ENCODE measurements at places on chromosomes 3 and 15. TPM values are rescaled to one million over a fixed set of nuclear protein-coding genes. Genes with fewer than 3 reads are reported as not detected.

Gene PLXNA1
- 31.8 TPM for total RNA-seq

DNA sequence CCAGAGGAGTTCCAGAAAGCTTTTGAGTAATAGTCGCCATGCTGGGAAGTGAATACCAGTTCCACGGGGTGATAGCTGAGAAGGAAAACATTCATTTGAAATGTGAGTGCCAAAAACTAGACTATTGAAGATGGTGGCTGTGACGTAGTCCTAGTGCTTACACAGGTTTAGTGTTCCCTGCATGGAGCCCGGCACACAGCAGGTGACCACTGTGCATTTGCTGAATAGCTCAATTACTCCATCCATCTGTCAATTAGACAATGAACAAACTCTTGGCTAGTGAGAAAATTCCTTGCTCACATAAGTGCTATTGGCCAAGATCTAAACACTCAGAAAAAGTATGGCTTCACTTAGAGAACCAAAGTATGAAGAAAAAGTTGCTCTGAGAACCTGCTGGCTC is 448.1 kb upstream of the WNT5A start:
- no peak for DNase-seq
- H3K27me3 ChIP-seq = no peaks in the 10 kb centered on the region
- H3K4me1 ChIP-seq = no peaks in the 10 kb centered on the region
- no peak overlapping the region for H3K4me3 ChIP-seq
- no peak overlapping the region for H3K27ac ChIP-seq

GRCh38 chr3:148848410-148848809 is 16.7 kb upstream of the CPA3 start:
- H3K4me3 ChIP-seq = no peak overlapping the region
- no peaks in the 10 kb centered on the region for H3K27me3 ChIP-seq

Gene HES1
- total RNA-seq = 40.3 TPM

GRCh38 chr3:56810577-56811545 is 9.1 kb upstream of the ARHGEF3 start:
- no peak overlapping the region for H3K27ac ChIP-seq
- no peaks in the 10 kb centered on the region for H3K27me3 ChIP-seq
- no peak overlapping the region for H3K4me3 ChIP-seq

Gene RLBP1
- not detected for total RNA-seq

Gene FETUB
- not detected for total RNA-seq

DNA sequence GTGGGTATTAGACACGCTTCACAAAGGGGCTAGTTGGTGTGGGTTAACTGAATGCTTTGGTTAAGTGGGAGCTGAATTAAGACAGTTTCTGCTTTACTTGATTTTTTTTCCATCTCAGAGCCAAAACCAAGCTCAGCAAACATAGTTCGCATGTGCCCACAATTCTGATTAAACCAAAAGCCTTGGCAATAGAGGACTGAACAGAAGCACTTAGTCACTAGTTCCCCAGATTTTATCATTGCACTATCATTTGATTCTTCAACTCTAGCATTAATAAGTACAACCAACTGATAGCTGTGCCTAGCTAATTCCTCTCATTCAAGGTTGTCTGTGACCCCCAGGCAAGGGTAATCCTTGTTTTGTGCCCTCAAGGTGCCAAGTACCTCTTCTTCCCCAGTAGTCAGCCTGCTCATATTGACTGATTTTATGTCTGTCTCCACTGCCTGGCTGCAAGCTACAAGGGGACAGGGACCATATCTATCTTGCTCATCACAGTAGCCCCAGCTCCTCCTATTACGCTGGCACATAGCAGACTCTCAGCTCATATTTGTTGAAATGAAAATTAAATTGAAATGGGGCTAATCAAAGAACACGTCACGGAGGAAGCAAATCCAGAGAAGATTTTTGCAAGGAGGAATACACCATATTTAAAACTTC is 9.9 kb upstream of the ARHGEF3 start:
- DNase-seq = no peak
- H3K27me3 ChIP-seq = no peaks in the 10 kb centered on the region
- H3K4me3 ChIP-seq = no peak overlapping the region
- peaks cover 9% of the 10 kb centered on the region for H3K4me1 ChIP-seq
- no peak overlapping the region for H3K27ac ChIP-seq

Gene CCR3
- total RNA-seq = not detected

DNA sequence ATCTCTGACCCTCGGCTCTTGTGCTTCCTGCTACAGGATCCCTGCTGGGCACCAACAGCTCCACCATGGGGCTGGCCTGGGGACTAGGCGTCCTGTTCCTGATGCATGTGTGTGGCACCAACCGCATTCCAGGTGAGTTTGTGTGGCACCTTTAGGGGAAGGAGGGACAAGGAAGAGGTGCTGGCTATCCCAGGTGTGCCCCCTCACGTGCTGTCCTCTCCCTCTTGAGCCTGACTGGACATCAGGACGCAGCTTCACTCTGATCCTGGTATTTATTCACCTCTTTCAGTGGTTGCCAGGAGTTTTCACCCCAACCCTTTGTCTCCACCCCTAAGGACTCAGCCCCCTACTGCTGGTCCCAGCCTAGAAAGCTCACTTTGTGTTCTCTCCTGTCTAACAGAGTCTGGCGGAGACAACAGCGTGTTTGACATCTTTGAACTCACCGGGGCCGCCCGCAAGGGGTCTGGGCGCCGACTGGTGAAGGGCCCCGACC is 960 bp downstream of the THBS1 start:
- peak overlapping the region; percentile 92 for H3K4me3 ChIP-seq
- H3K36me3 ChIP-seq = no peaks in the 10 kb centered on the region
- peaks cover 33% of the 10 kb centered on the region for H3K4me1 ChIP-seq

DNA sequence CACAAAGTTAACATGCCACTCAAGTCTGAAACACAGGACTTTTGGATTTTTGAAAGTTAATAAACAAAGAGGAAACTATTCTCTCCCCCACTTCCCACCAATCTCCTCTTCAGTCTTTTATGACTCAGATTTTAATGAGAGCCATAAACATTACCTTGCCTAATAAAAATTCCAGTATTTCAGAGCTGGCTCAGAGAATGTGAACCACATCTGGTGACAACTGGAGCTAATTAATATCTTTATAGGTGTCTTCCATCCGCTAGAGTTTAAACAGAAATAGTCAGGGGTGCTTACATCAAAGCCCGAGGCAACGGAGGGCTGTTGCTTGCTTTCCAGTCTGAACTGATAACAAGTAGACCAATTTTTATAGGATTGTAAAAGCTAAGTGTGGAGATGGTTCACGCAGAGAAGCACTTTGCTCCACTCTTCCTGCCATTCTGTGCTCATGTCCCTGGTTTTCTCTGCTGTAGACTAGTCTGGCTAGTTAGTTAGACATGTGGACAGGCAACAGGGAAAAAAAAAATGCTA is 363.6 kb downstream of the NR2F2 start:
- no peaks in the 10 kb centered on the region for H3K36me3 ChIP-seq
- no peak overlapping the region for H3K27ac ChIP-seq
- H3K4me3 ChIP-seq = no peak overlapping the region

DNA sequence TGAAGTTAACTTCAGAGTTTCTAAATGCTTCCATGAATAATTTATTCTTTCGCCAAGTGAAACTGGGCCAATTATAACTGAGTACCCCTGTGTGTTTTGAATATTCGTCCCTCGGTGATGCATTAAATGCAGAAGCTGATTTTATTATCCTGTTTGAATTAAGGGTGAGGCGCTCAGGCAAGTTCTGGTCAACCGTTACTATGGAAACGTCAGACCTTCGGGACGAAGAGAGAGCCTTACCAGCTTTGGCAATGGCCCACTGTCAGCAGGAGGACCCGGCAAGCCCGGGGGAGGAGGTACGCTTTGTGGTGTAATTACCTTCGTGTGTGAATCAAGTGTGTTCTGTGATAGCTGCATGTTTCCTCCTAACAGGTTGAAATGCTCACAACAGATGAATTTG is 239.8 kb downstream of the ITPR1 start:
- H3K4me1 ChIP-seq = peaks cover 12% of the 10 kb centered on the region
- peaks cover 17% of the 10 kb centered on the region for H3K36me3 ChIP-seq
- DNase-seq = no peak
- peaks cover 9% of the 10 kb centered on the region for H3K27me3 ChIP-seq
- no peak overlapping the region for H3K27ac ChIP-seq

DNA sequence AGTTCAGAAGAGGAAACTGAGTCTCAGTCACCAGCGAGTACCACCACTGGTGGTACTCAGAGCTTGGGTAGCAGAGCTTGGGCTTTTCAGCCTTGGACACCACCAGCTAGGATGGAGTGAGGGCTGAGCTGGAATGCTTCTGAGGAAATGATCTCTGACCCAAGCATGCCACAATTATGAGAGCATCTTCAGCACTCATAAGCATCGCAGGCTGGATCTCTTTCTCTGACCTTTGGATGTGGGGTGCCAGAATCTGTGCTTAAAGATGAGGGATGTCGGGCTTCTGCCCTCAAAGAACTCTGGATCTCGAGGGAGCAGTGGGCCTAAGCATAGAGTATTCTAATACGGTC is 36.4 kb downstream of the ZNF710 start:
- no peak for DNase-seq
- peaks cover 30% of the 10 kb centered on the region for H3K27me3 ChIP-seq
- peaks cover 89% of the 10 kb centered on the region for H3K4me1 ChIP-seq
- H3K27ac ChIP-seq = peak overlapping the region; percentile 96
- H3K4me3 ChIP-seq = peak overlapping the region; percentile 62

Gene CAPN3
- total RNA-seq = 2.0 TPM

Gene PRSS50
- total RNA-seq = 0.38 TPM

Gene CTXND1
- total RNA-seq = 0.03 TPM

Gene PRICKLE2
- 5.3 TPM for total RNA-seq

GRCh38 chr3:99534951-99535704 is 103.3 kb upstream of the COL8A1 start:
- H3K27ac ChIP-seq = no peak overlapping the region
- peaks cover 16% of the 10 kb centered on the region for H3K4me1 ChIP-seq
- H3K27me3 ChIP-seq = no peaks in the 10 kb centered on the region
- no peaks in the 10 kb centered on the region for H3K36me3 ChIP-seq
- no peak for DNase-seq

Gene ACTRT3
- total RNA-seq = 2.6 TPM

Gene ZNF620
- total RNA-seq = 8.3 TPM

Gene GABRR3
- not detected for total RNA-seq

DNA sequence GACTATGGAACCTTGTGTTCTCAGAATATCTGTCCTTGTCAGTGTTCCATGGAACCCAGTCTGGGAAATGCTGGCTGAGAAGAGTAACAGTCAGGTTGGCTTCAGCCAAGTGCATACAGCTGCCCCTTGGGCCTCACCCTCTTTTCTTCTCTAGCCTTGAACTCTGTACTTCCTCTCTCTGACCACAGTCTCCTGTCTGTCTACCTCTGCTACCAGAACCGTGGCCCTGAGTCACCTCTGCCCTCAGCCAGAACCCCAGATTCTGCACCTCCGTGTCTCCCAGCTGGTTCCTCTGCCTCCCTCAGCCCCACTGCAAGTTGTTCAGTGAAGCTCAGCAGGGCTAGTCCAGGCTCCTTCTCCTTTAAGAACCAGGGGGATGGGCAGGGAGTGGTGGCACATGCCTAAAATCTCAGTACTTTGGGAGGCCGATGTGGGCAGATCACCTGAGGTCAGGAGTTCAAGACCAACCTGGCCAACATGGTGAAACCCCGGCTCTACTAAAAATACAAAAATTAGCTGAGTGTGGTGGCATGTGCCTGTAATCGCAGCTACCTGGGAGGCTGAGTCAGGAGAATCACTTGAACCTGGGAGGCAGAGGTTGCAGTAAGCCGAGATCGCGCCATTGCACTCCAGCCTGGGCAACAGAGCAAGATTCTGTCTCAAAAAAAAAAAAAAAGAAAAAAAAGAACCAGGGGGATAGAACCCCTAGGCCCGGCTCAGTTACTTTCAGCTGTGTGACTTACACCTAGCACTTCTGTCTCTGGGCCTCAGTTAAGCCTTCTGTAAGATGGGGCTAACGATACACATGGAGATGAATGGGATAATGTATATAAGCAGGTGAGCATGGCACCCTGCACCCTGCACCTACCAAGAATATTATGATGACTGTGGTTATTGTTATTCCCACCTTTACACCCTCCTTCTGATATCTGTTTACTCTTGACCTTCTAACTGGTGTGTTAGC is 24.3 kb upstream of the TATDN2 start:
- H3K4me1 ChIP-seq = peaks cover 41% of the 10 kb centered on the region
- no peak for DNase-seq
- peaks cover 2% of the 10 kb centered on the region for H3K27me3 ChIP-seq
- H3K4me3 ChIP-seq = no peak overlapping the region
- peaks cover 5% of the 10 kb centered on the region for H3K36me3 ChIP-seq

Gene GOLGA6L10
- total RNA-seq = 0.28 TPM

GRCh38 chr3:124381575-124382333 is 348.5 kb upstream of the UMPS start:
- H3K4me3 ChIP-seq = no peak overlapping the region
- H3K27me3 ChIP-seq = peaks cover 4% of the 10 kb centered on the region
- H3K4me1 ChIP-seq = peaks cover 30% of the 10 kb centered on the region
- peaks cover 10% of the 10 kb centered on the region for H3K36me3 ChIP-seq
- H3K27ac ChIP-seq = no peak overlapping the region

DNA sequence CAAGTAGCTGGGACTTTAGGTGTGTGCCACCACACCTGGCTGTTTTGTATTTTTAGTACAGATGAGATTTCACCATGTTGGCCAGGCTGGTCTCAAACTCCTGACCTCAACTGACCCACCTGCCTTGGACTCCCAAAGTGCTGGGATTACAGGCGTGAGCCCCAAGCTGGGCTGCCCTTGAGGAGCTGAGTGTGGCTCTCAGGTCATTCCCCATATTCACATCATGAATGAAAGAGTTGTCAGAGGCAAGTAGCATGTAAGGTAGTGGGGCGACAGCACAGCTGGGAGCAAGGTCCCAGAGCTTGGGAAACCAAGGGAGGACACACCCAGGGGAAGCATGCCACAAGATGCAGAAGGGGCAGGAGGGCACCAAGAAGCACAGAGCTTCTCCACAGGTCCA is 4.9 kb downstream of the CCDC71 start:
- peaks cover 16% of the 10 kb centered on the region for H3K36me3 ChIP-seq
- no peak for DNase-seq
- no peak overlapping the region for H3K4me3 ChIP-seq
- H3K4me1 ChIP-seq = peaks cover 13% of the 10 kb centered on the region

- H3K27me3 ChIP-seq = no peaks in the 10 kb centered on the region
- no peaks in the 10 kb centered on the region for H3K36me3 ChIP-seq
- peaks cover 16% of the 10 kb centered on the region for H3K4me1 ChIP-seq
- no peak overlapping the region for H3K27ac ChIP-seq
Measured at GRCh38 chr15:33019354-33019981, 175.0 kb downstream of the FMN1 start.

- H3K4me3 ChIP-seq = no peak overlapping the region
- no peaks in the 10 kb centered on the region for H3K36me3 ChIP-seq
- DNase-seq = no peak
- H3K27me3 ChIP-seq = no peaks in the 10 kb centered on the region
Measured at GRCh38 chr3:36890261-36890660, 54.6 kb downstream of the TRANK1 start.

Gene FANCD2OS
- total RNA-seq = not detected

DNA sequence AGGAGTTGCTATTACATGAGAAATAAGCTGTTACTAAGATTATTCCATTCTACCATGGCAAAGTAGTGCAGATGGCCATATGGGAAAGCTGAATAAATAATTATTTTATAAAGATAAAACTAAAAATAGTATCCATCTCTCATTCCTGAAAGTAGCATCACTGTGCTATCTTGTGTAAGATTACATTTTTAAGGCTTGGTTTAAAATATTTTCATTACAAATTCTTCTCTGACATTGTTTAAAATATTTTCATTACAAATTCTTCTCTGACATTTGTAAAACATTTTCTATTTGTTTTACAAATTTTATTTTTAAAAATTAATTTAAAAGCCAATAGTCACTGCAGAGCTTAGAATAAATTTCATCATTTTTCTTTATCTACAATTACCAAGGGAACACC is 665.5 kb upstream of the NAALADL2 start:
- H3K36me3 ChIP-seq = no peaks in the 10 kb centered on the region
- H3K4me3 ChIP-seq = no peak overlapping the region
- no peak for DNase-seq
- H3K27ac ChIP-seq = no peak overlapping the region
- peaks cover 11% of the 10 kb centered on the region for H3K4me1 ChIP-seq
